Activated naive CD8-positive, alpha-beta T cell treated with anti-CD3 and anti-CD28 coated beads, Interleukin-2, amount 10 ng/mL, durations not matched to agents 7 days and 5 days (primary cell): ENCODE measurements at places on chromosomes 11 and 22.

- no peak for DNase-seq
Measured at GRCh38 chr22:23781065-23781464, 5.7 kb upstream of the SMARCB1 start.

GRCh38 chr11:14255238-14255534 lies 103.8 kb downstream of the RRAS2 start:
- DNase-seq: no peak

- no peak for DNase-seq
Measured at GRCh38 chr11:95891423-95892170, 32.3 kb downstream of the MTMR2 start.

DNA sequence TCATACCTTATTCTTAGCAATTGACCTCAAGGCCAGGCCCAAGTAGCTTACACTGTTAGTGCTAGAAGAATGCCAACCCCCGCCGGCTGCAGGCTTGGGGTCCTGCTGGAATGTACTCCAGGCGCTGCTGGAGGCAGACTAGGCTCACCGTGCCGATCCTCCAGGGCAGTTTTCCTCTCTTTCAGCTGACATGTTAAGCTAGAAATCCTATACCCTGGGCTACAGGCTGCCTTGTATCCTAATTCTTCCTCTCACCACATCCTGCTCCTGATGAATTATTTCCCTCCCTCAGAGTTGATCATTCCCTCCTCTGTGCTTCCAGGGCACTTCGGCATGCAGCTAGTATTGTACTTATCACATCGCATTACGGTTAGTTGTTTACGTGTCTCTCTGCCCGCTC lies 3.4 kb downstream of the SPTBN2 start:
- DNase-seq: no peak

- DNase-seq: no peak
Measured at GRCh38 chr22:45199723-45200122, 36.0 kb downstream of the NUP50 start.

DNA sequence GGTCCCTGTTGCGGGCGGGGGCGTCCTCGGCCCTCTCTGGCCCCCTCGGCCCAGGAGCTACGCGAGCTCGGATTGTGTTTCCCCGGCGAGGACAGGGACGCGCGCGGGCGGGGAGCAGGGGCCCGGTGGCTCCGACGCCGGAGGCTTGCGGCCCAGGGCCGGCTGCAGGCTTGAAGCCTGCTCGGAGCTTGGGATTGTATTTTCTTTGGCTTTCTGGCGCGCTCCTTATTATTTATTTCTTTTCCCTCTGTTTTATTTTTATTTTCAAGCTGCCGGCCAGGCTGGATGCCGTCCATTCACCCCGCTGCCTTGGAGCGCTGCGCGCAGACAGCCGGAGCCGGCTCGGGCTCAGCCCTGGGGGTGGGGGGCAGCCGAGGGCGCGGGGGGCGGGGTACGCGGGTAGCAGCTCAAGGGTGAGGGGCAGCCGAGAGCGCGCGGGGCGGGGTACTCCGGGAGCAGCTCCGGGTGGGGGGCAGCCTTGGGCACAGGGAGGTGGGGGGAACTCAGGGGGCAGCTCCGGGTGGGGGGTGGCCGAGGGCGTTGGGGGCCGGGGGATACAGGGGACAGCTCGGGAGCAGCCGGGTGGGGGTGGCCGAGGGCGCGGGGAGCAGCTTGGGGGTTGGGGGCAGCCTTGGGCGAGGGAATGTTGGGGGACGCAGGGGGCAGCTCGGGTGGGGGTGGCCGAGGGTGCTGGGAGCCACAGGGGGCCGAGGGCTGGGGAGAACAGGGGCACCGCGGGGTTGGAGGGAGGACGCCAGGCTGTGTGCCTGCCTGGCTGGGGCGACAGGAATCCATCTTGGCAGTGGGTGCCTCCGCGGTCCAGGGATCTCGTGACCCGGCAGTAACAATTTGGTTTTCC lies 42.7 kb downstream of the KCNJ1 start:
- no peak for DNase-seq

DNA sequence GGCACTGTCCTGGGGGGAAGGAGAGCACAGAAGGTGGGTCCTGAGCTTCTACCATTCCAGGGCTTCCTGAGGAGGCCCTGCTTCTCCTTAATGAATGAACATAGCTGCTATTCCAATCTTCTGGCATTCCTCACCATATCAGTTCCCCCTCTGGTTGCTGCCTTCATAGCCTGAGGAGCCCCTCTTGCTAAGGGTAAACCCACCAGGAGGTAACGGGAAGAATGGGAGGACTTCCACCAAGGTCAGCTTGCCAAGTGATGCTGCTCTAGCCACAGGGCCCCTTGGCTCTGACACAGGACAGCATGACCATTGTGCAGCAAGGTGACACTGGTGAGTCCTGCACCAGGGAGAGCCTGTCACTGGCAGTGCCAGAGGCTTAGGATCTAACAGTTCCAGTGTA lies 1022.5 kb downstream of the TBC1D22A start:
- DNase-seq: no peak
